ENCODE measurements at places on chromosomes 2 and 18. TPM values are rescaled to one million over a fixed set of nuclear protein-coding genes. Genes with fewer than 3 reads are reported as not detected.

Gene AQP12B
- total RNA-seq = not detected

DNA sequence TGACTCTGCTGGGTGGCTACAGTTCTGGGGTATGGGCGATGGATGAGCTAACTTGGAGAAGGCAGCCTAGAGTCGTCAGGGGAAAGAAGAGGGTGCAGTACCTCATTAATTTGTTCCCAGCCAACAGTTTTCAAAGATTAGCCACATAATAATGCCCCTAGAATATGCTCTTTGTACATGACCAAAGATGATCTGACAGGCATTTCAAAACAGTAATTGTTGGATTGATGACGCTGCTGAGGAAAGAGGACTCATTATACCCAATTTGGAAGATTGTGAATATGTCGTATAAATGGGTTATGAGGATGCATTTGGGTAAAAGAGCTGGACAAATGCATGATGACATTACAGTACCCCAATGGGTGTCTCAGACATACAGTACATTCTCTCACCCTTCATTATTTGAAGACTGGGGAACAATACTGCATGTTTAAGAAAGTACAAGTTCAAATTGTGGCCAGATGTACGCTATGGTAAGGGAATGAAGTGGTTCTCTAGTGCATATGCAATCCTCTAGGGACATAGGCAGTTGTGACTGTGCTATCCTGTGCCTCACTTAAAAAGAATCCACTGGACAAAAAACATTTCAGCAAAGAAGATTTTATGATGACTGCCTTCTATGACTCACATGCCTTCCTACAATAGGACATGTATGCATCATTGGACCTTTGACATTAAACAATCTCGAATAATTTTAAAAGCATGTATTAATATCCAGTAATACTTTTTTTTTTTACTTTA, 233.2 kb downstream of the CNTNAP5 start:
- no peak for DNase-seq

Gene TBR1
- not detected for total RNA-seq

- DNase-seq = no peak
Measured at GRCh38 chr2:173762221-173762620, 203.0 kb downstream of the SP3 start.

DNA sequence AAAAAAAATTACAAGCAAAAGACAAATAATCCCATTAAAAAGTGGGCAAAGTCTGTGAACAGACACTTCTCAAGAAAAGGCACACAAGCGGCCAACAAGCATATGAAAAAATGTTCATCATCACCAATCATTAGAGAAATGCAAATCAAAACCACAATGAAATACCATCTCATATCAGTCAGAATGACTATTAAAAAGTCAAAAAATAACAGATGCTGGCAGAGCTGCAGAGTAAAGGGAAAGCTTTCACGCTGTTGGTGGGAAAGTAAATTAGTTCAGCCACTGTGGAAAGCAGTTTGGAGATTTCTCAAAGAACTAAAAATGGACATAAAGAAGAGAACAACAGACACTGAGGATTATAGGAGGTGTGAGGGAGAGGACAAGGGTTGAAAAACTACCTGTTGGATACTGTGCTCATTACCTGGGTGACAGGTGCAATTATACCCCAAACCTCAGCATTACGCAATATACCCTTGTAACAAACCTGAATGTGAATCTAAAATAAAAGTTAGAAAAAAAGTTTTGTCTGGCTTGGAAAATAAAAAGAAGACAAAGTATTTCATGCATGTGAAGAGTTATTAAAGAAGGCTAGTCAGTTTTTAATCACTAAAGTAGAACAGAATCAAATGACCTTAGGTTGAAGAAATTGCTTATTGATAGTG, 8.7 kb upstream of the ACSL3 start:
- DNase-seq = no peak

Gene KIF1A
- 2.3 TPM for total RNA-seq

GRCh38 chr2:223697892-223698645, 95.9 kb upstream of the SCG2 start:
- no peak for DNase-seq

- DNase-seq = no peak
Measured at GRCh38 chr18:13543811-13544732, 182.3 kb downstream of the FAM210A start.

Gene BMP10
- total RNA-seq = not detected

- no peak for DNase-seq
Measured at GRCh38 chr18:30683836-30684235, 358.7 kb downstream of the DSC3 start.

DNA sequence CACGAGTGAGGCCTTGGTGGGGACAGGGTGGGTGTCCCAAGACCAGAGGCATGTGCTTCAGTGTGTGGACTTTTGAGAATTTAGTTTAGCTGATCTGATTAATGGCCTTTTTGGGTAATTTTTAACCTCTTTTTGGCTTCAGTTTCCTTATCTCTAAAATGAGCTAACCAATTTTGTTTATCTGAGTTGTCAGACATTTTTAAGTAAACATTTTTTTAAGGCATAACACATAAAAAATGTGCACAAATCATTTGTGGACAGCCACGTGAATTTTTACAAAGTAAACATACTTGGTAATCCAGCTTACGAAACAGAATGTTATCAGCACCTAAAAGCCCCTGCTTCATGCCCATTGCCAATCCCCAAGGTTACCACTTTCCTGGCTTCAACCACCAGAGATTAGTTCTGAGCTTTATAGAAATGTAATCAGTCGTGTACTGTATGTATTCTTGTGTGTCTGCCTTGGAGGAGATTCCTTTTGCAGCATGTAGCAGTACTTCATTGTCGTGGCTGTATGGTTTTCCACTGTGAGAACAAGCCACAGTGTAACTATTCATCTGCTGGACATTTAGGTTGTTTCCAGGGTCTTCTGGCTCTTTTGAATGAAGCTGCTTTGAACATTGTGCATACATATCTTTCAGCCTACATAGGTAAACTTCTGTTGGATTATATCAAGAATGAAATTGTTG, 8.4 kb upstream of the INO80C start:
- no peak for DNase-seq

- DNase-seq = no peak
Measured at GRCh38 chr2:127678991-127679390, 3.7 kb upstream of the LIMS2 start.

DNA sequence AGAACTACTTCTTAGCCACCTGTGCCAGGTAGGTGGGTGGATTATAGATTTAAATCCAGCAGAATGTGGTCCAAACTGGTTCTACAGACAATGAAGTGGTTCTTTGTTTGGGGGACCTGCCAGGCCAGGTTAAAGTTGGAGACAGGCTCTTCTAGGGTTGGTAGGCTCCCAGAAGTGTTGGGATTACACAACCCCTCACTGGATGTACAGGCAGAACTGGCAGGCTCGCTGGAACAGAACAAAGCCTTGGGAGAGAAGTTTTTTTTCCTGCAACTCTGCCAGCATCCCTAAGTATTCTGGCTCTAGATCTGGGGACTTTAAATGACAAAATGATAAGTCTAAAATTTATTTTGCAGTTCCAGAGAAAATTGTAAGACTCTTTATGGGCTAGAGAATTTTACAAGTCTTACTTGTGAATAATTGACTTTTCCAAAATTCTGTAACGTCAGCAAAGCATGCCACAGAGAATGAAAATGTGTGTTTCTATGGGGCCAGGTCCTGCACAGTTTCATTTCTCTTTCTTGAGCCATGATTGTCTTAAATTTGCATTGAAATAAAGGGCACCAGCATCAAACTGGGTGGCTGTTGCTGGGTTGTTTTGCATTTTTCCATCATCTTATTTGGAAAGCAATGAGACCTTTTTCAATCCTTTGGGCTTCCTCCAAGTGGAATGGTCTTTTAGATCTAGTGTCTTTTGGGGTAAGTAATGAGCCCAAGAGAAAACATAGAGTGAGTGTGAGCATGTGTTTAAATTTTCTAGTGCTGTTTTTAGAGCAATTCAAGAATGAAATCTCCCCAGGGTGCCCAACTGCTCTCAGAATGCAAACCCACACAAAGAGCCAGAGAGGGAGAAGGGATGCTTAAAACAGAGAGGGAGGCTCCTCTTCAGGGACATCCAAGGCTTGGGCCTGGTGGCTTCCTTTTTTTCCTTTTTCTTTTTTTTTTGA, 32.4 kb upstream of the ATL2 start:
- no peak for DNase-seq

DNA sequence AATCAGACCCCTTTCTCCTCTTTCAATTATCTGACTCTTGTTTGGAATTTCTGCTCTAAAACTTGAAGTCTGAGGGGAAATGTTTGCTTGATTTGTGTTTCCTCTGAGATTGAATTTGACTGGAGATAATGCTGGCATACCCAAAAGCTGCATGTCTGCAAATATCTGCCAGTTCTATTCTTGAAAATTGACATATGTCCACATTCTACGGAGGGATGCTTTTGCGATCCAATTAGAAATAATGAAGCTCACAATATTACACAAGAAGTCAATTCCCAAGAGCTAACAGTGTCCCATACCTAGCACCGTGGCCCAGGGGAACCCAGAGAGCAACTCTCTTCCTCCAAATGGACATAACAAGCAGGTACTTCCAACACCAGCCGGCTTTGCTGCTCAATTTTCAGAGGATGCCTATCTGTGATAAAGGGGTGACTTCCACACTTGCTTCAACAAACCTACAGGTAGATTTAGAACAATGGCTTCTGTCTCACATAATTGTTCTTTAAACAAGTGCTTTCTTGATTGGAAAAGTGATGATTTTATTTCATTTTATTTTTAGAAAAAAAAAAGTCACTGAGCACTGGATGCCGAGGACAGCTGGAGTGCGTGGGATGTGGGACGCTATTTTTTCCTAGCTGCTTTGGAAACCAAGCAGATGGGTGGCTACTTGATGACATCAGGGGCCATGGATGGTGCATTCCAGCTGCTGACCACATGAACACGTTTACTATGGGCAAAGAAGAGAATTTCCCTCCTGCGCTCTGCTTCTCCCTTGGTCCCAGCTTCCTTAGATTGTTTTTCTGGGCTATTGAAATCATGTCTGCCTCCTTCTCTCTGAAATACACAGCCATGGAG, 488.9 kb downstream of the RNF144A start:
- no peak for DNase-seq

GRCh38 chr2:100660851-100661584, 98.2 kb downstream of the PDCL3 start:
- no peak for DNase-seq

- no peak for DNase-seq
Measured at GRCh38 chr2:221999717-222000116, 299.1 kb downstream of the PAX3 start.

Gene THSD7B
- total RNA-seq = not detected

- no peak for DNase-seq
Measured at GRCh38 chr2:85511008-85511811, 27.8 kb upstream of the MAT2A start.

Gene TGFA
- 0.86 TPM for total RNA-seq

DNA sequence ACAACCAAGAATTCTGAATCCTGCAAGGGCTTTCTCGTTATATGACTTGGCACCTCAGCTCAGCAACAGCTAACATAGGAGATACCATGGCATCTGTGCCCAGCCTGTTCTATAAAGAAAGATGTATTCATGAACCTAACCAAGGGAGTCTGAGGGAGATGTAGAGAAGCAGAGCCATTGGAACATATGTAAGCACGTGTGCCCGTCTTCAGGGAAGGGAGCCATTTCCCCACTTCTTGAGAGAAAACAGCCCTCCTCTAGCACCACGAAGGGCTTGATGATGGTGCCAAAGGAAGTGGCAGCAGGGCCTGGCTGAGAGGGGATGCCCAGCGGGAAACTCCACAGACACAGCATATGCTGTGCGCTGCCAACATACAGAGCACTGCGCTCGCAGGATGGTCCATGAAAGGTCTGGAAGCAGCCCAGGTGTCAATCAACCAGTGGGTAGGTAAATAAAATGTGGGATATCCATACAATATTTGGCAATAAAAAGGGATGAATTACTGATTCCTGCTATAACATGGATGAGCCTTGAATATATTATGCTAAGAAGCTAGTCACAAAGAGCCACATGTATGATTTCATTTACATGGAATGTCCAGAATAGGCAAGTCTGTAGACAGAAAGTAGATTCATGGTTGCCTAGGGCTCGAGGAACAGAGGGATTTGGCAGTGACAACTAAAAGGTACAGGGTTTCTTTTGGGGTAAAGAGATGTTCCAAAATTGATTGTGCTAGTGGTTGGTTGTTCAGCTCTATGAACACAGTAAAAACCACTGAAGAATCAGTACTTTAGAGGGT, 16.1 kb downstream of the TMEM247 start:
- no peak for DNase-seq

GRCh38 chr18:12239431-12239830, 14.7 kb upstream of the CIDEA start:
- DNase-seq = no peak

DNA sequence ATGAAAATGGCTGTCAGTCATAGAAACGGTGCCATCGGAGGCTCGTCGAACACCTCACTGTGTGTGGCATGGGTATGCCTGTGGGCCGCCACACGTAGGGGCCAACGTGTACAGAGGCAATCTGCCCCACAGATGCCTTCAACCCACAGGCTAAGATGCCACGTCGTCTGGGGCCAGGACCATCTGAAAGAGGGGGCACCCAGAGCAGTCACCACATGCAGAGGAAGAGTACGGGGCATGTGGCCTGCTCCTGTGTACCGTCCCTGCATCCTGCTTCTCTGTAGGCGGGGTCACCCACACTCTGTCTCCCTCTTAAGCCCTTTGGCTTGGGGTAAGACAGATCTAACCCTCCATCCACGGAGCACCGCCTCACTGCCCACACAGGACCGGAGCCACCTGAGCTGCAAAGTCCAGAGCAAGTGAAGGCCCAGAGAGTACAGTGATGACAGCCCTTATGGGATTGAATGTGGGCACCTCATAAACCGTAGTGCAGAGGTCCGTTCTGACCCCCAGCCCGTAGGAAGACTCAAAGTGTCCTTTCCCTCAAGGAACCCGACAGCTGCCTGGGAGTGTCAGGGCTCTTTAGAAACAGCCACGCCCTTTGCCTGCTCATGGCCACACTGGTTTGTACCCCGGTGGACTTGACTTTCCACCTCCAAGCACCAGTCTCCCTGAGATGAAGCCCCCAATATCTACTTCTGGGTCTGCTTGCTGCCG, 66.2 kb downstream of the TWIST2 start:
- DNase-seq = no peak

DNA sequence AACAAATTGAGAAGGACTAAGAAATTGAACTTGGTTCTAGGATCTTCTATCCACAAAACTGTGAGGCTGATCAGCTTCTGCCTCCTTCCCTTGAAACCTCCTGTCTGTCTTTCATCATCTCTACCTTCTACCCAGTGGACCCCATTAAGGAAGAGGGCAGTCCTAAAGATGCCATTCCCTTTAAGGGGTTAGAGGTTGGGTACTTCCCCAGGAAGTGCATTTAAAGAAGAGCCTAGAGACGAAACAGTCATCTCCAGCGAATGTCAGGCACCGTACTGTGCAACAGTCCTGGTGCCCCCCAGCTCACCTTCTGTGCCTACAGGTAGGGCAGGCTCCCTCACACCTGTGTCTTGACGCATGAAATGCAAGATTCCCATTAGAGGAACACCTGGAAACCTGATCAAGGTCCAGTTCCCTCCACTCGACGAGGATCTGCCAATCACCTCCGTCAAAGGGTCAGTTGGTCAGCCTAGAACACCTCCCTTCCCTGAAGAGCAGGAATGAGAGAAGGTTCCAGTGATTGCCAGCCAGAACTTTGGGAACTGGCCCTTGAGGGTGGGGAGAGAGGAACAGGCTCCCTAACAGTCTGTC, 20.9 kb downstream of the LOXHD1 start:
- no peak for DNase-seq
